ENCODE measurements at places on chromosomes 4 and X. TPM values are rescaled to one million over a fixed set of nuclear protein-coding genes. Genes with fewer than 3 reads are reported as not detected.

Gene IL1RAPL2
- not detected for total RNA-seq

Gene SMIM10L2A
- 0.65 TPM for total RNA-seq

Gene CPEB2
- 3.5 TPM for total RNA-seq

Gene ZDHHC15
- total RNA-seq: 1.1 TPM

Gene RTL3
- total RNA-seq: 0.06 TPM

Gene MAP3K15
- 1.7 TPM for total RNA-seq

Gene GAGE12J
- not detected for total RNA-seq

Gene AADAT
- total RNA-seq: 17.4 TPM

Gene SERTM2
- not detected for total RNA-seq

Gene C4orf50
- total RNA-seq: not detected

Gene C4orf33
- total RNA-seq: 8.9 TPM

Gene HELT
- total RNA-seq: not detected

Gene STBD1
- total RNA-seq: 7.8 TPM

Gene HERC5
- 1.2 TPM for total RNA-seq

Gene CCDC110
- 0.07 TPM for total RNA-seq

Gene NPNT
- total RNA-seq: 15.4 TPM

Gene CT47A1
- not detected for total RNA-seq
